ENCODE measurements at places on chromosomes 4 and X. TPM values are rescaled to one million over a fixed set of nuclear protein-coding genes. Genes with fewer than 3 reads are reported as not detected.

DNA sequence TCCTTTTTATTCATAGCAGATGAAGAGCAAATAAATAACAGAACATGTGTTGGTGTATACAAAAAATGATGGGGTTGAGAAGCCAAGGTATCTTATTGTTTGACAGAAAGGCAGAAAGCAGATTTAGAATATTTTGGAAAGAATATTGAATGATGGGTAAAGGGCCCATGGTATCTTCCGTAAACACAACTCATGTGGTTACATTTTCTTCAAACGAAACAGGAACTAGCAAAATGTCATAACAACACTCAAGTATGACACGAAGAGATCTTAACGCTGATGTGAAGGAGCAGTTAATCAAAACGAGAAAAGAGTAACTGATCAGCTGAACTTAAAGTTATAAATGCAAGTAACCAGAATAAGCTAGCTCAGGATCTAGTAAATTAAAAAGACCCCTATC is 195.7 kb upstream of the GK2 start:
- DNase-seq: no peak

Gene HPSE
- total RNA-seq: 0.17 TPM

- peak; percentile 47 for DNase-seq
These were observed 6.6 kb upstream of the MAGEB17 start for GRCh38 chrX:16160729-16161128.

DNA sequence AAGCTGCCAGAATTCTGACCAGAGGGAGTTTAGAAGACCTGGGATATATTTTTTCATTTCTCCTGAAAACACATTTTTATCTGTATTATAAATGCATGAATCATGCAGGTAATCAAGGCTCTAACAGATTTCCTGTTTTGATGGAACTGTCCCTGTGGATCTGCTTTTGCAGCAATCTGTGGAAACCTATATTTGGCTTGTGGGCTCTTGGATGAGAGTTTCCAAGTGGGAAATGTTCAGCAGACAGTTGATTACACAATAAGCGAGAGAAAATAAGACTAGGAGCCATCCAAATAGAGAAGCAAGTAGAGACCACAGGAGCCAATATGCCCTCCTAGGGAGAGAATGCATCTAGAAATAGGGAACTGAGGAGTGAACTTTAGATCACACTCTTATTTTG is 105.0 kb downstream of the NDST3 start:
- DNase-seq: no peak

- no peak for DNase-seq
These were observed 12.3 kb downstream of the MSX1 start for GRCh38 chr4:4871573-4872313.

DNA sequence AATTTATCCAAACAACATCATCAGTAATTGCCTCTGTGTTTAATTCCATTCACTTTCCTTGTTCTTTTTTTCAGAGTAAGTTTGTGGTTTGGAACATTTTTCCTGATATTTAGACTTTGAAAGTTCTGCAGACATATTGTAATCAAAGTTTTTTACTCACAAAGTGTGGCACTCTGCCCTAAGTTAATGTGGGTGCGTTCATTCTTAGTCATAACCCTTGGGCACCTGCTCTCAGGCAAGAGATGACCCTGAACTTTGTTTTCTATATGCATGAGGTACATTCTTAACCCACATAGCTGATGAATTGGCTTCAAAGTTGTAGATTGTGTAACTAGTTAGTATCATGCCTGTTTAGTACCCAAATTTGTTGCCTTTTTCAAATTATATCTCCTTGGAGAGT is 424.3 kb downstream of the GRXCR1 start:
- DNase-seq: peak; percentile 45

- peak; percentile 38 for DNase-seq
These were observed 25.1 kb downstream of the XIAP start for GRCh38 chrX:123884809-123885408.

DNA sequence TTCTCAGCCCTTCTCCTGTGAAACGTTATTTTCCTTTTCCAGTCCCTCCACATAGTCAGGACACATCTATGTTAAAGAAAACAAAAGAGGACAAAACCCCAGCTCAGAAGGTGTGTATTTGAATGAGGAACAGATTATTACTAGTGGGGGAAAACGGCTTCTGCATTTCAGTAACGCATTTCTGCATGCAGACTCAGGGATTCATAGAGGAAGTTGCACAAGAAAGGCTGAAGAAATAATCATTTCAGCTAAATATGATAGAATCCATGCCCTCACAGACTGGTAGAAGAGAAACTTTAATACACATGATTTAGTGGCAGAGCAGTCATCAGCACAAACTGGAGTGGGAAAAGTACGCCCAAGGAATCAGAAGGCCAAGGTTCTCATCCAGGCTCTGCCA is 270.8 kb upstream of the FGF13 start:
- no peak for DNase-seq

DNA sequence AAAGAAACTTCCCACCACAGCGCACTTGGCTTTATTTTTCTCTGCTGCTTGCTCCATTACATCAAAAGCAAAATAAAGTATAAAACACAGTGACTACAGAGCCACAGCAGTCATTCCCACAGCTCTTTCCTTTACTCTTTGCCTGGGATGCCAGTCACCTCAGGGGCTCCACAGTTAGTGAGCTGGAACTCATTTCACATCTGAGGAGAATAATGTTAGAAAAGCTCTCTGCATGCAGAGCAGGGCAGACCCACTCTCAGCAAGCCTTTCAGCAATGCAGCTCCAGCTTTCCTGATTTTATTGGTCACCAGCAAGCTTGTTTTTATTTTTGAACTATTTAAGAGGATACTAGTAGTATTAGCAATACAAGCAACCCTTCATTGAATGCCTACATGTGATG is 13.8 kb downstream of the GRXCR1 start:
- DNase-seq: no peak

DNA sequence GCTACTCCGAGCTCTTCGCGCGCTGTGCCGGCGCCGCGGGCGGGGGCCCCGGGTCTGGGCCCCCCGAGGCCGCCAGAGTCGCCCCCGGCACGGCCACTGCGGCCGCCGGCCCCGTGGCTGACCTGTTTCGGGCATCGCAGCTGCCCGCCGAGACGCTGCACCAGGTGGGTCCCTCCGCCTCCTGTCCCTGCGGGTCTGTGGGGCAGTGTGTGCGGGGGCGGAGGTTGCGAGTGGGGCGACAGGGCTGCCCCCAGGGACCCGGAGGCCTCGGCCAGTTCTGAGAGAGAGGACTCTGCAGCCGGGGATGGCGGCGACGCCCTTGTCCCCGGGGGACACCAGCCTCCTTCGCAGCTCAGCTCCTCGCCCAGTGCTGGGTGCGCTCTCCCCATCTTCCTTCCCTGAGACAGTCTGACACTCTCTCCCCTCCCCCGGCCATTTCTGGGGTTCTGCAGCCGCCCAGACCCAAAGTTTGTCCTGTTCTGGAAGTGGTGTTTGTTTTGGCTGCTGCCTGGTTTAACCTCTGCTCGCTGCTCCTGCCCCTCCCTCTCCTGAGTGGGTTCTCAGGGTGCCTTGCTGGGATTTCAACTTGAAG is 609 bp downstream of the REPS2 start:
- no peak for DNase-seq

GRCh38 chr4:173403051-173403450 is 4.1 kb upstream of the SCRG1 start:
- DNase-seq: peak; percentile 27

DNA sequence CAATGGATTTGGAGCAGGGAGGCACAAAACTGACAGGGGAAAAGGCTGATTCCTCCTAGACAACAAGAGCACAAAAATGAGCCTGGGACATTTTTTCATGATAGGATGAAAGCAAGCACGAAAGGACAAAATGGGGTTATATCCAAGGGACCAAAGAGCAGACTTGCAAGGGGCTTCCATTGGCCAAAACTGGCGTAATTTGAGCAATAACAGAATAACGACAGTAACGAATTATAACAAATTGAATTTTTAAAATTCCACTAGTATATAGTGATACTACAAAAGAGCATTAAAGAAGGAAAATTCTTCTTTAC is 10.3 kb downstream of the SPP1 start:
- no peak for DNase-seq

DNA sequence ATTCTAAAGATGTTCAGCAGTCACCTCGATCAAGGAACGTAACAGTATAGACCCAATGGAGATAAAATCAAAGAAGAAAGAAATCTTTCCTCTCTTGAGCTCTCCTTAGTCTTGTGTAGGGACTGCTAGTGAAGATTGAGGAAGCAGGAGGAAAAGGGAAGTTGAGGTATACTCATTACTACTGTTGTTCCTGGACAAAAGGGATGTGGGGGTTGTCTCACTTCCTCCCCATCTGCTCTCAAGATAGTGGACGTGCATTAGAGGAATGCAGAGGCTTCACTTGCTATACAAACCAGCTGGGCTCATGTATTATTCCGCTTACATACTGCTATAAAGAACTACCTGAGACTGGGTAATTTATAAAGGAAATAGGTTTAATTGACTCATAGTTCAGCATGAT is 208.9 kb upstream of the ARHGEF9 start:
- no peak for DNase-seq
